ENCODE measurements at places on chromosomes 7 and 10.

- DNase-seq, result no peak
Measured at GRCh38 chr7:72335561-72336381, 76.4 kb downstream of the CALN1 start.

DNA sequence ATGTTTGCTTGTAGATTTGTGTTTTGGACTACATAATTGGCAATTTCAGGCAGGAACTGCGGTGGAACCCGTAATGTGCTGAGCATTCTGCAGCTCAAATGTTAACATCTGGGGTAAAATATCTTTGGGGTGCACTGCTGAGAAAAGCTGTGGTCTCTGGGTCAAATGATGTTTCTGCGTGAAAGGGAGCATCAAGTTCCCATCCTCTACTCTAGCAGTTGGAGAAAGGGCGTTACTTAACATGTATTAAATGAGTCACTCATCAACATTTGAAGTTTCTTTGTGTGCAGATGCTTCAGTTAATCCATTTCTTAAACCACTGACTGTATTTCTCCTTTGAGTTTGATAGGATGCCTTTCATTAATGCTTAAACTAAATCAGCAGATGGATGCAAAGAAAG, 273.1 kb upstream of the PITRM1 start:
- DNase-seq, result no peak

GRCh38 chr10:102869258-102870198, at the start of gene AS3MT:
Gene AS3MT (plus strand): TSS chr10:102869470. CDS start chr10:102869593, 123 bp downstream.
- no peak for DNase-seq

GRCh38 chr10:89853781-89854191, 152.4 kb downstream of the KIF20B start:
- no peak for DNase-seq

GRCh38 chr7:106377847-106378361, 93.1 kb upstream of the NAMPT start:
- DNase-seq, result peak; percentile 34

Data from OCI-M1 (cell line).